Hippocampal formation (tissue), 2 donors: ENCODE measurements at places on chromosomes 3 and 15.

DNA sequence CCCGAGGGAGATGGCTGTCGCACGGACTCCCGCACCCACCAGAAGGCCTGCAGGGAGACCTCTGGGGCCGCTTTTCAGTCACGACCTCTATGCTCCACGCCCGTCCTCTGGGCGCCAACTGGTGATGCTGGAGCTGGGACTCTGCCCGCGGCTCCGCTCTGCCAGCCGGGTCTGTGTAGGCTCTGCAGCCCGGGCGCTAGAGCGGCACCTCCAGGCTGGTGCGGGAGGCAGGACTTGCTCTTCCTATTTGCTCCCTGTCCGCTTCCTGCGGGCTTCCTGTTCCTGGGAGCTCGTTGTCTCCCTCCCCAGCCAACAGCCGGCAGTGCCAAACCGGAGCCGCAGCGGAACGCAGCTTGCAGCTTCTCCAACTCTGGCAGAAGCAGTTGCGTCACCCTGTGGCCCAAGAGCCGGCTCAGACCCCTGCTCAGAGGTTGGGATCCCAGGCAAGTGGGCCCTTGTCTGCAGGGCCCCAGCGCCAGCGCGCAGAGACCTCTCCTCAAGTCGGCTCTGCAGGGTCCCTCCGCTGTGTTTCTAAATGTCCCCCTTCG is 285.9 kb downstream of the XXYLT1 start:
- DNase-seq: no peak

DNA sequence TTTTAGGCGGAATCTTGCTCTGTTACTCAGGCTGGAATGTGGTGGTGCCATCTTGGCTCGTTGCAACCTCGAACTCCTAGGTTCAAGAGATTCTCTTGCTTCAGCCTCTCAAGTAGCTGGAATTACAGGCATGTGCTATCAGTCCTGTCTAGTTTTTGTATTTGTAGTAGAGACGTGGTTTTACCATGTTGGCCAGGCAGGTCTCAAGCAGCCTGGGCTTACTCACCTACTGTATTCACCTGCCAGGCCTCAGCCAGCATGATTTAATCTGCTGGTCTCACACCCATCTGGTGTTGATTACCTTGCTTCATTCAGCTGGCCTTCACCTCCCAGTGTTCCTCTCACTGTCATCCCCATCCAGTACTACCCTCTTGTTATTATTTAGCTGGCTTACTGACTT is 102.0 kb downstream of the IL12A start:
- no peak for DNase-seq

DNA sequence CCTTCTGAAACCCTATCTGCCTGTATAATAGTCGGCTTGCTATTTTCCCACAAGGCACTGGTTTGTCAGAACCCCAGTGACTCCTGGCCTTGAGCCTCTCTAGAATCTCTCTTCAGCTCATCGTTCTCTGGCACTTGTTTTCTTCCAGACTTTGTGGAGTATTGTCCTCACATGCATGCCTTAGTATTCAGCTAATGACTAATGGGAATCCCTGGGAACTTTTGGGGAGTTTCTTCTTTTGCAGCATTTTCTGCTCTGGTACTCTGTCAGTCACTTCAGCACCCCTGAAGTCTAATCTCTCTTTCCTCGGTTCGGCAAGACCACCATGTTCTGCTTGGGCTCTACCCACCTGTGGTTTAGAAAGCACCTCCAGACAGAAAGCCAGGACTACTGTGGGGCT is 35.8 kb upstream of the THRB start:
- no peak for DNase-seq

- peak; percentile 70 for DNase-seq
Observed at GRCh38 chr3:19146685-19147650, 1.3 kb upstream of the KCNH8 start.

GRCh38 chr3:149267565-149267964 is 45.9 kb upstream of the CP start:
- DNase-seq: no peak

- DNase-seq: no peak
Observed at GRCh38 chr3:62462104-62462762, 88.9 kb upstream of the FEZF2 start.

GRCh38 chr15:68658641-68659358 is 80.0 kb downstream of the CORO2B start:
- DNase-seq: no peak

- no peak for DNase-seq
Observed at GRCh38 chr3:134682196-134682880, 31.5 kb upstream of the KY start.

- DNase-seq: no peak
Observed at GRCh38 chr15:72786676-72787345, 3.3 kb upstream of the ADPGK start.

GRCh38 chr3:64621275-64621674 is 66.5 kb downstream of the ADAMTS9 start:
- DNase-seq: no peak

DNA sequence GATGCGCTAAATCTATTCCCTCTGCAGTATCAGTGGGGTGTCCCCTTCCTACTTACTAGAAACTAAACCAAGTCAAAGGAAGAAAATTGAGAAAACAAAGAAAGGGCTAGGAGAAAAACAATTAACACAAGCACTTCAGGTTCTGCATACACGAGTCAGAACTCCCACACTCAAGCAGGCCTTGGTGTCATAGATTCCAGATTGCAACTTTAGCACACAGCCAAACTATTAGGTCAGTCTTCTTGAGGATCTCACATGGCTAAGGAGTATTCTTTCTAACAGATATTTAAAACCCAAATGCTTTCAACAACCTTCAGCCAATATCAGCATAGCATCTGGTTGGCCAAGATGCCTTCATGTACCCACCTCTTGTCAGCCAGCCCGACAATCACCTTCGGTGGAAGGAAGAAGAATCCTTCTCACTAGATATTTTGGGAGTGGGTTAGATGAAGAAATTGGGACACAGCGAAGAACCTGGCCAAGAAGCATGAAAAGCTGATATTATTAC is 340.0 kb downstream of the VPS13C start:
- no peak for DNase-seq

DNA sequence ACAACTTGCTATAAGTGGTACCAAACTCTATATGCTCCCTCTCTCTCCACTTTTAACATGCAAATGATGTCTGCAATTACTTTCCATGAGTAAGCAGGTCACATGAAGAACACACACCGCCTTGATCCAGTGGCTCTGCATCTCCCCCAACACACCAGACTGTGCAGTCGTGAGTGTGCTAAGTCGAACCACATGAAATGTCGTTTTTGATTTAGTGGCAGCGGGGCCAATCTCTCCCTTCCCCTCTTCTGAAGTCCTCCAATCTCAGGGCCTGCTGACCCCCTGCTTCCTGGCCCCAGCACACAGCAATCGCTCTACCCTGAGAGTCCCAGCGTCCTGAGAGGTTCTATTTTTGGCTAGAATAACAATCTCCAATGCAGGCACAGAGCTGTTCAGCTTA is 312.5 kb downstream of the SHQ1 start:
- DNase-seq: no peak
